Activated gamma-delta T cell treated with anti-CD3 and anti-CD28 coated beads, Interleukin-2, amount 50 U/mL, for 16 hours (primary cell): ENCODE measurements at places on chromosomes 3 and 15.

- no peak for DNase-seq
These were observed 64.5 kb downstream of the POLQ start for GRCh38 chr3:121481106-121481880.

DNA sequence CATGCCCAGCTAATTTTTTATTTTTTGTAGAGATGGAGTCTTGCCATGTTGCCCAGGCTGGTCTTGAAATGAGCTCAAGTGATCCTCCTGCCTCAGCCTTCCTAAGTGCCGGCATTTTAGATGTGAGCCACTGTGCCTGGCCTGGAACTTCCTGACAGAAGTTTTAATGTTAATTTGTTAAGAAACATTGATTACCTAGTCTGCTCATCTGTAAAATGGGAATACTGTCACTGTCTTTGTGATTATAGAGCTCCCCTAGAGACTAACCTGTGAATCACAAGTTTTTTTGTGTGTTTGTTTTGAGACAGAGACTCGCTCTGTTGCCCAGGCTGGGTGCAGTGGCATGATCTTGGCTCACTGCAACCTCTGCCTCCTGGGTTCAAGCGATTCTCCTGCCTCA, 4.3 kb upstream of the EIF3J start:
- DNase-seq: no peak

DNA sequence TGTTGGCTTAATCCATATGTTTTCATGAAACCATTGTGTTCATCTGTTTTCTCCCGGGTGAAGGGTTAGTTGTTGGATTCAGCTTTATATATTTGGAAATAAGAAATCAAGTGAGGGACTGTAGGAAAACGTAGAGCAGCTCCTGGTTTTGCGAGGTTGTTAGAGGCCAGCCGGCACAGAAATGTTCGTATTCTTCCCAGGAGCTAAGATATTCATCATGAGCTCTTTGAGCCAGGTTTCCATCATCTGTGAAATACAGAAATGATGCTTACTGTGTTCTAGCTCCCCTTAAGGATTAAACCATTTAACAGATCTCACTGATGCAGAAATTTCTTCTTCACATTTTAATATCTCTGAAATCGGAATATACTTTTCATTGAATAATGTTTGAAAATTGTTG, 235.5 kb downstream of the PTPRG start:
- DNase-seq: no peak

GRCh38 chr3:52983828-52984227, 62.0 kb downstream of the SFMBT1 start:
- no peak for DNase-seq

- DNase-seq: no peak
These were observed 16.6 kb upstream of the EHHADH start for GRCh38 chr3:185270262-185270955.
